ENCODE measurements at places on chromosomes 6 and 20. TPM values are rescaled to one million over a fixed set of nuclear protein-coding genes. Genes with fewer than 3 reads are reported as not detected.

HS3ST5 gene
- total RNA-seq: not detected

DNA sequence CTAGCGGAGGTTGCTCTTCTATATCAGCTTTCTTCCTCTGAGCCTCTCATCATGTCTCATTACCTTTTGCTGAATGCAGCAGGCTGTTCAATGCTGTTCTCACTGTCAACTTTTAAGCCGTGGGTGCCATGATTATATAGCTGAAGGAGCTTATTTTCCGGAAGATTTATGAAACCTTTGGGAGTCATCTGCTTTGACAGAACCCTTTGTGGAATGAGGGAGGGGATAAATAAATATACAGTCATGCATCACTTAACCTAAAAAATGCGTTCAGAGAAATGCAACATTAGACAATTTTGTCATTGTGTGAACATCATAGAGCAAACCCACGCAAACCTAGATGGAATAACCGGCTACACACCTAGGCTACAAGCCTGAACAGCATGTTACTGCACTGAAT is 102.2 kb upstream of the AKAP12 start:
- no peak for DNase-seq

DNA sequence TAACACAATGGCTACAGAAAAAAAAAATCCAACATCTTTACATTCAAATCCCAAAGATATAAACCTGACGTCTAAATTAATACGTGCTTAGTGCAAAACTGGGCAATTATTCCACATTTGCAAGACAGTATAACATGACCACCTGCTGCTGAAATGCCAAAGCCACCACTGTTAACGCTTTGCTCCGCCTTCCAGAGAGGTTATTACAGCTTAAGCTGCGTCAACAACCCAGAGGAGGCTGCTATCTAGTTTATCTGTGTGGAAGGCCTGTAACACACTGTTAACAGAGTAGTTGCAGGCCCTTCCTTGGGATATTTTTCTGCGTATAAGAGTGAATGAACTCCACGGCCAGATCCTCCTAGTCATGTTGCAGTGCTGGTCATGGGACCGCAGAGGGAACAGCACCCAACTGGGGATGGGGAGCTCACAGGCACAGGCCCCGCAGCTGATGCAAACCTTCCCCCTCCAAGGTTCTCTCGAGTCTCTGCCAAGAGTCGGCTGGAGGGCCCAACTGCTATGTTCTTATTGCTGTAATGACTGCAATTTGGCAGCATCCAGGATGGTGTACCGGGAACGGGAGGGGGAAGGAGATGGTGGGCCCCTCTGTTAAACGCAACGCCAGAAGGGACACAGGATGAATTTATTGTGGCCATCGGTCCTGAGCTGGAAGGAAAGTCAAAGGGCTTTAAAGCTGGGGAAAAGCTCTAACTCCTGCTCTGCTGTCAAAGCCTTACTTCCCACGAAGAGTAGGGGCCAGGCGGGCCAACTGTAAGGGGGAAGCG is 993 bp upstream of the NCOA7 start:
- DNase-seq: no peak

DNA sequence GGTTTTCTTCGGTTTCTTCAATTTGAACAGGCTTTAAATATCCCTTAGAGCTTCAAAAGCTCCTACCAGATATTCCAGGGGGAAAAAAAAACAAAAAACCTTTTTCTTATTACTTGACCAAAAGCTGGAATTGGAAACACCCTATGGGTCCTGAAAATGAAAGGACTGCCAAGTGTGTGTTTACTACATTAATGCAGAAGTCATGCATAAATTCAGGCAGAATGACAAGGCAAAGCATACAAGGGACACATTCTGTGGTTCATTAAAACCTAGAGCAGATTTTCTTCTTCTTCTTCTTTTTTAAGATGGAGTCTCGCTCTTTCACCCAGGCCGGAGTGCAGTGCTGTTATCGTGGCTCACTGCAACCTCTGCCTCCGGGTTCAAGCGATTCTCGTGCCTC is 119.1 kb downstream of the GMDS start:
- no peak for DNase-seq

RWDD2A gene
- 2.8 TPM for total RNA-seq

- DNase-seq: no peak
These were observed 337.7 kb upstream of the PRND start for GRCh38 chr20:4383961-4384360.

All from esophagus muscularis mucosa (tissue), 4 donors.